Stimulated activated CD4-positive, alpha-beta T cell treated with anti-CD3 and anti-CD28 coated beads, Interleukin-15, amount 100 ng/mL, for 1 hour (primary cell): ENCODE measurements at places on chromosomes 2 and 18.

DNA sequence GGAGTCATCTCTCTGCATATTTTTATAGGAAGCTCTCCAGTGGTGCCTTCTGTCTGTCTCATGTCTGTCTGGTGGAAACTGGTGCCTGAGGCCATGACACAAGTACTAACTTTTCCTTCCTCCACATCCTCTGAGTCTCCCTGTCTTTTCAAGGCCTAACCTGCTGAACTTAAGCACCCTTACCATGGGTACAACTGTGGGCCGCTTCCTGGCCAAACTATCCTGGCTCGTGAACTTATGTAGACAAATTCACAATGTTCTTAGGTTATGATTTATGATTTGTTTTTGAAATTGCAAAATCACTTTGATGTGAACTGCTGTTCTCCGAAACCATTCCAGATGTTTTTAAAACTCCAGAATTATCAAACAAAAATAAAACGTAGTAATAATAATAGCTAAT lies 804.5 kb upstream of the POU3F3 start:
- DNase-seq = no peak

DNA sequence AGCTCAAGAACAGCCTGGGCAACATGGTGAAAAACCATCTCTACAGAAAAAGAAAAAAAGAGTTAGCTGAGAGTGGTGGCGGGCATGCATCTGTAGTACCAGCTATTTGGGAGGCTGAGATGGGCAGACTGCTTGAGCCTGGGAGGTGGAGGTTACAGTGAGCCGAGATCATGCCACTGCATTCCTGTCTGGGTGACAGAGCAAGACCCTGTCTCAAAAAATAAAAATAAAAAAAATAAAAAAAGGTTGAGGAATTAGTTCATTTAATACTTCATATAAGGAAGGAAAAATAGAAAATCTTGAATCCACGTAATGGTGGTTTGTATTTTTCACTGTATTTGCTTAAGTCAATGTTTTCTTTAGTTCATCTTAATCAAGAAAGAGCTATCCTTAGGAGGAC lies 241.7 kb downstream of the TGIF1 start:
- DNase-seq = no peak

DNA sequence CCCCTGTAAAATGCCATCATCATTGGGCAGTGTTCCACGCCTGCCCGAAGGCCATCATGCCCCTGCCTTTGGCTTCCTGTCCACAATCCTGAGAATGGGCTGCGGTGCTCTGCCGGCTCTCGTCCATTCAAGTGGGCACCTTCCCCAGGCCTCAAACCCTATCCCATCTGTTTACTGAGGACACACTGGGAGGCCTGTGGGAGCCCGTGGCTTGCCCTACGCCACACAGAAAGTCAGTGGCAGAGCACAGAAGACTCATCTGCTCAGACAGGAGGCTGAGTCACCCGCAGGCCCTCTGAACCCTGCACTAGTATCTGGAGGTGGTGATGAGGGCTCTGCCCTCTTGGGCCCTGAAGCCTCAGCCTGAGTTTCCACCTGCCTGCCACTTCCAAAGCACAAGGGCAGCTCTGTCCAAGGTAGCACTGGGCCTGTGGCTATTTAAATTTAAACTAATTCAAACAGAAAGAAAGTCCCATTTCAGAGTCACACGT lies 19.1 kb upstream of the ANKRD53 start:
- DNase-seq = no peak

DNA sequence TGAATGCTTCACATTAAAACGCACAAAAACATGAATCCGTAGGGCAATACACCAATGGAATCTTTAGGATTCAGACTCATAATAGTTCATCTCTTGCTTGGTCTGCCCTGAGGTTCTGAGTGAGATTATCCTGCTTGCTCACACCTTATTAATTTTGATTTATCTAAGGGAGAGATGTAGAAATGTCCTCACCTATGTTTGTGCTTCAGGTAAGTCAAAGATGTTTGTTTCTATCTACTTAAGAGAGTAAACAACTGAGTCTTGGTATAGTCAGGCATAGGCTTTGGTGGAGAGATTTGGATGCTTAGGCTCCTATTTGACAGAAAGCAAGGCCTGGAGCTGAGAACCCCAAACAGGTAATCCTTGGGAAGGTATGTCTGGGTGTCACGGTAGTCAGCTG lies 231.0 kb upstream of the TNP1 start:
- DNase-seq = no peak

- DNase-seq = no peak
These were observed 45.7 kb downstream of the RALB start for GRCh38 chr2:120298173-120298835.

- DNase-seq = no peak
These were observed 10.9 kb downstream of the ALS2 start for GRCh38 chr2:201769666-201770373.

- DNase-seq = no peak
These were observed 112.8 kb upstream of the SLC39A10 start for GRCh38 chr2:195543902-195544894.

- no peak for DNase-seq
These were observed 22.3 kb upstream of the IL1R1 start for GRCh38 chr2:102120261-102120660.

GRCh38 chr2:128986026-128986715 lies 667.5 kb upstream of the HS6ST1 start:
- no peak for DNase-seq

- DNase-seq = no peak
These were observed 128.6 kb upstream of the KCNH7 start for GRCh38 chr2:162967147-162967546.

DNA sequence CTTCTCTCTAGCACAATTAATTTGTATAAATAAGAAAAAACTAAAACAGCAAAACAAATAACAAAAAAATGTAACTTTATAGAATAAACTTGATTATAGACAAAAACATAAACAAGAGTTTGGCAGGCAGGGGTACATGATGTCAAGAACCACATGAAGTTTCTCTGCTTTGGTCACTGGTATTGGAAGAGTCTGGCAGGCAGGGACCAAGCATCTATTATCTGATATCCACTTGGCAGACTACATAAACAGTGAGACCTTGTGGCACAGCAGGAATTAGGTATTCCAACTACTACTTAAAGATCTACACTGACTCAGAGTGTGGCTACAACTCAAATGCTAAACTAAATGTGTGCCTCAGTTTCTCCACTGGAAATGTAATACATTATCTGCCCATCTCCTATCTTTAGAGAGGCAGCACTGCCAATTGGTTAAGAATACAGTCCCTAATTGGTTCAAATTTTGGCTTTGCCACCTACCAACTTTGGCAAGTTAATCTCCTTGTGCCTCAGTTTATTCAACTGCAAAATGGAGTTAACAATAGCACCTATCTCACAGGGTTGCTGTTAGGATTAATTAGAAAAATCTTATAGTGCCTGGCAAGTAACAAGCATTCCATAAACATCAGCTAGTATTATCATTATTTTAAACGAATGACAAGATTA lies 2.7 kb downstream of the MAP4K3 start:
- DNase-seq = no peak

DNA sequence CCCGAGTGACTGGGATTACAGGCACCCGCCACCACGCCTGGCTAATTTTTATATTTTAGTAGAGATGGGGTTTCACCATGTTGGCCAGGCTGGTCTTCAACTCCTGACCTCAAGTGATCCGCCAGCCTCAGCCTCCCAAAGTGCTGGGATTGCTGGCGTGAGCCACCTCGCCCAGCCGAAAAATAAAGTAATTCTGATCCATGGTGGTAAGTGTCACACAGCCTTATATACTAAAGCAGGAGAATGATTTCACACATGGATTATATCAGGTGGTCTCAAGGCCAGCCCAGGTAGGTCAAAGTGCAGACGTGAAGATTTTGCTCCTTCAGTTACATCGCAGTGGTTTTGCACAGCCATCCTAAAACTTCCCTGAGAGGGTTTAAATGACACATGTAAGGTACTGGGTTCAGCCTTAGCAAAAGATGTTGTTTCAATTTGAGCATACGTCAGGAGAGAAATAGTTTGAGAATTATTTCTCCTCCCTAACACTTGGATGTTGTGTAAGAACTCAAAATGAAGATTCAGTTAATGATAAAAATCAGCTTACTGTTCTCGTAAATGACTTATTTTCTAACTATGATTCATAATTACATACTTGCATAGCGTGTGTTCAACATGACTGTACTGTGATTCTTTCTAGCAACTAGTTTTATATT lies 93.0 kb upstream of the SLC39A10 start:
- DNase-seq = no peak

DNA sequence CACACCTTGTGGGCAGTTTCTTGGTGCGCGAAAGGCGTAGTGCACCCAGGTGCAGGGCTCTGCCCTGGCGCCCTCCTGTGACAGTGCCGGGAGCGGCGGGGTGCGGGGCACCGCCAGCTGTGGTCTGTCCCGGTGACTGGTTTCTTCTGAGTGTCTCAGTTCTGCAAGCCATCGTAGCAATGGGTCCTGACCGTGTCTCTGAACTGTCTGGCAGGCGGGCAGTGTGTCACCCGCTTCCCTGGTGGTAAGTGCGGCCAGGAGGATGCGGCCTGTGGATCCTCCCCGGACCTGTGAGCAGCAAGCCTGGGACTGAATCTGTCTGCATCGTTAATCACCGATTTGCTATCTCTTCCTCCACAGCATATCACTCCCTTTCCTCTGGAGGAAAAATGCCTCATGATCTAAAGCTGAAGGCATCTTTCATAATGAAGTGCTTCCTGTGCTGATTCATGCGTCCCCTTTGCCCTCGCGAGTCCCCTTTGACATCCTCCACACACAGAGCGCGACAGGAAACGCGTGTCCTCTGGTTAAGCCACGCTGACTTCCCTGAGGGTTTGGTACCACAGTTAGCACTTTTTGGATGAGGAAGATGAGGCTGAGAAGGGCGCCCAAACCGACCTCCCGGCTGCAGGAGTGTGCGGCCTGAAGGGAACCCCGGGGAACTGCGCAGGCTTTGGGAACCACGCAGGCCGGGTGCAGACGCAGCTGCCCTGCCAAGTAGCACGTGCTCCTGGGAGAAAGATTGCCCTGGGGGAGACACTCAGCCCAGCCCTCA lies 416.0 kb upstream of the HS6ST1 start:
- no peak for DNase-seq

GRCh38 chr18:59988098-59988706 lies 88.4 kb downstream of the PMAIP1 start:
- DNase-seq = no peak

DNA sequence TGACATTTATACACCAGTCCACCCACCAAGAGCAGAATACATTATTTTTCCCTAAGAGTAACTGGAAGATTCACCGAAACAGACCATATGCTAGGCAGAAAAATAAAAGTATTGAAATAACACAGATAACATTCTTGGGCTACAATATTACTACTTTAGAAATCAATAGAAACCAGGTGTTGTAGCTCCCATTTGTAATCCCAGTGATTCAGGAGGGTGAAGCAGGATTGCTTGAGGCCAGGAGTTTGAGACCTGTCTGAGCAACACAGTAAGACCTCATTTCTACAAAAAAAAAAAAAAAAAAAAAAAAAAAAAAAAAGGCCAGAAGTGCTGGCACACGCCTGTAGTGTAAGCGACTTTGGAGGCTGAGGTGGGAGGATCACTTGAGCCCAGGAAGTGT lies 9.6 kb downstream of the ICA1L start:
- no peak for DNase-seq

- DNase-seq = no peak
These were observed 140.1 kb upstream of the B3GNT2 start for GRCh38 chr2:62055724-62056336.

GRCh38 chr2:39772086-39772811 lies 6.8 kb downstream of the THUMPD2 start:
- no peak for DNase-seq

DNA sequence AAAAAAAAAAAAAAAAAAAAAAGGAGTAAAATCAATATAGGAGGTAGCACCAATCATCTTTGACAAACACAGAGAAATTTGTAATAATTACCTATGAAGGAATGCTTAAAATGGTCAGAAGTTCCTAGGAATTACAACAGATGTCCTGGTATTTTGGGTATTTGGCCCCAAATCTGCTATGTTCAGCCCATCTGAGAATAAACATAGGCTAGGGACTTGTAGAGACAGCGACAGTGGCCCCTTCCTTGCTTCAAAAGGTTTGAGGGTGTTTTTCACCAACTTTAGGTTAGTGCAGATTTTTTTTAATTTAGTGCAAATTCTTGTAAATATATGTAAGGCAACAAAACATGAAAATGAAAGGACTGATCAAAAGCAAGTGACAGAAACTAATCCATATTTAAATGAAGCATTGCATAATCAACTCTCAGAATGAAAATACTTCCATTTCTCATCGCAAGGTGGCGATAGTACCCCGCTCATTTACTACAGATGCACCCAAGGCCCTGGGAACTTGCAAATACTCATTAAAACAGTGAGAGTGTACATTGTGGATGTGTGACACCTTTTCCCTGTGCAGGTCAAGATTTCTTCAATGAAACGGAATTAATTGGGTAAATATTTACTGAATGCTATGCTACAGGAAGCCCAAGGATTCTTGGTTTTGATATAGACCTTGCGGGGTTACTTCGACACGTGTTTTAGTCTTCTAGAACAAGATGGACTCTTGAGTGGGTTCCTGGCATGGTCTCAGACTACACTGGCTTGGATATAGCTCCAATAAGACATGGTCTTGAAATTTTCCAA lies 44.6 kb downstream of the FAM124B start:
- no peak for DNase-seq

DNA sequence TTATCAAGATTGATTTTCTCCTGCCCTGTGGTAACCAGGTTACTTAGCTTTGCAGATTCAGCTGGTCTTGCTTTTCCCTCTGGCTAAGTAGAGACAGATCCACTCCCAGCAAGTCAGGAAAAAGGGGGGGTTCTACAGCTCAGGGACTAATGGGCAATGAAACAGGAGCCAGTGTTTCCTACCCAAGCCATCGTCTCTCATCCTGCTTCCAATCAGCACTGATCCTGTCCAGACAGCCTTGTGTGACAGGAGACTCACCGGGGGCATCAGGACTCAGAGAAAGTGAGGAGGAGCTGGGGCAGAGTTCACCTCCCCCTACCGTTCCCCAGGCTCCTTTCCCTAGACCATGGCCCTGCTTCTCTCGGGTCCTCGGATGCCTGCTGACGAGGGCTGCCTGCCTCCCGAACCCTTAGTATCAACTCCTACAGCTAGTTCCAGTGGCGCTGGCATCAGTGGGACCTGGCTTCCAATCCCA lies 307.6 kb downstream of the ALK start:
- no peak for DNase-seq

- no peak for DNase-seq
These were observed 99.8 kb downstream of the EN1 start for GRCh38 chr2:118747637-118748036.

DNA sequence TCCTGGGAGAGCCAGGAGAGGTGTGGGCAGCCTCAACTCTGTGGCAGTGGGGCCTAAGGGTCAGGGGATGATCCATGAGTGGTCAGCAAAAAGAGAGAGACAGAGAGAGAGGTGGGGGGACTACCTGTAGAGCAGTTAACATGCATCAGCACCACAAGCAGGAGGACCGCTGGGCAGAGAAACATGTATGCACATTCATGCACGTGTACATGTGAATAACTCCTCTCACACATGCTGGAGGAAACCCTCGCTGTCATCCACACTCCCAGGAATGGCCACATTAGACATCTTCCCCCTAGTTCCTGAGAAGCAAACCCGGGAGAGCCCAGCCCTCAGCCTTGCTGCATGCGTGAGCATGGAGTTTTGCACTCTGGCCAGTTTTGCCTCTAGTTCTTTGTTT lies 166.1 kb downstream of the SMAD7 start:
- no peak for DNase-seq

GRCh38 chr2:47688561-47688960 lies 94.4 kb upstream of the MSH6 start:
- DNase-seq = no peak
